ENCODE measurements at places on chromosomes 4 and X.

GRCh38 chr4:6281436-6282313, 12.0 kb downstream of the WFS1 start:
- DNase-seq = no peak

GRCh38 chr4:152735396-152735859, 44.1 kb downstream of the TIGD4 start:
- DNase-seq = peak; percentile 22

DNA sequence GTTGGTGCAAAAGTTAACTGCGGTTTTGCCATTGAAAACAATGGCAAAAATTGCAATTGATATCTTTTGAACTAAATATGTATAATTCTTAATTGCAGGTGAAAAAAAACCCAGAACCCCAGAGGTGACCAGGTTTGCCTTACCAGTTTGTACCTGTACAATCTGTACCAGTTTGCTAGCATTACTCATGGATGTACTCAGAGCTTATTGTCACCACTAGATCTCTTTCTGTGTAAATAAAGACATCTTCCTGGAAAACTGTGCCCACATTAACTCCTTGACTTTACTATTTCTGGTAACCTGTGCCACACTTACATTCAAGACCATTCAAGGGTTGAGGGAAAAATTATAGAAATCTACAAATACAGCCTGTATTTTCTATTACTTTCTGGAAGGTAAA, 139.7 kb downstream of the ELOVL6 start:
- DNase-seq = no peak

DNA sequence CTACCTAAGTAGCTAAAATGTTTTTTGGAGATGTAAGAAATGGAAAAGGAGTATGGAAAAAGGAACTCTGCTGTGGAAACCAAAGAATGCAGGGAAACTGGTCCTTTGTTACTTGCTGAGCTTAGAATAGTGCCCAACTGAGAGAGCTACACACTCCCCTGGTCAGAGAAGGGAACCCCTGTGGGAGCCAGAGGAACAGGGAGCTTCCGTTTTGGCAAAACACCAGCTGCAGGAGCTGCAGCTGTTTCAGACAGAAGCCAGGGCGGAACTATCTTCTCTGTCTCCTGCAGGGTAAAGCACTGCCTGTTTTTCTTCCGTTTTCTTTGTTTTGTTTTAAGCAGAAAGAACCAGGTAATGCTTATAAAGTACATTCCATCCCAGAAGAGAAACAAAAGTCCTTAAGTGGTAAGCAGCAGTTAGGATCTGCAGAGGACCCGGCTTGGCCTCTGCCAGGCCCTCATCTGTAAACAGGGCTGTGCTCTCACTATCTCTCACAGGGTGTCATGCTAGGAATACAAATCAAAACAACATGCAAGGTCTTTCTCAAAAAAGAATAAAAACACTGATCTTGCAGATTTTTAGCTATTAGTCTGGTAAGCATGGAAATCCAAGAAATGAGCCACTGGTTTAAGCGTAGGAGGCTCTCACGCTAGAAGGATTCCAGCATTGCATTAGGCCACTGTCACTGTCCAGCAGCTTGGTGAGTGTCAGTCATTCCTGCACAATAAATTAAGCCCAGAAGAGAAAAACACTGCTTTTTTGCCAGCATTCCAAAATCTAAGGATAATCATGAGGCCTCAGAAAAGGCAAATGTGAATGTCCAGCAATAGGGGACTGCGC, 76.1 kb downstream of the CHST7 start:
- DNase-seq = peak; percentile 62

DNA sequence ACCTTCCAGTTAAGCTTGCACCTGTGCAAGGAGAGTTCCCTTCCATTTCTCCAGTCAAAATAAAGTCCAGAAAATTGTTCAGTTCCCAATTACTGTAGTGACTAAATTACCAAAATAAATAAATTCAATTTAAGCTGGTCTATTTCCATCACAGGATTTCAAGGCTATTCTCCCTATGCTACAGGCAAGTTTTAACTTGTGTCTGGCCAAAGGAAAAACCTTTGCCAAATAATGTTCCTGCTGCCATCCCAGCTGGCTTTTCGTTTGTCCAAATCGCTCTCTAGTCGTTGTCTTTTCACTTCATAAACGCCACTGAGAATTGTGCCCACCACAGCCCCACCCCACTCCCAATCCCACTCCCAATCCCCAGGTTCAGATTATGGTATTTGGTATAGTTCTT, 2.4 kb downstream of the KCTD8 start:
- DNase-seq = no peak

DNA sequence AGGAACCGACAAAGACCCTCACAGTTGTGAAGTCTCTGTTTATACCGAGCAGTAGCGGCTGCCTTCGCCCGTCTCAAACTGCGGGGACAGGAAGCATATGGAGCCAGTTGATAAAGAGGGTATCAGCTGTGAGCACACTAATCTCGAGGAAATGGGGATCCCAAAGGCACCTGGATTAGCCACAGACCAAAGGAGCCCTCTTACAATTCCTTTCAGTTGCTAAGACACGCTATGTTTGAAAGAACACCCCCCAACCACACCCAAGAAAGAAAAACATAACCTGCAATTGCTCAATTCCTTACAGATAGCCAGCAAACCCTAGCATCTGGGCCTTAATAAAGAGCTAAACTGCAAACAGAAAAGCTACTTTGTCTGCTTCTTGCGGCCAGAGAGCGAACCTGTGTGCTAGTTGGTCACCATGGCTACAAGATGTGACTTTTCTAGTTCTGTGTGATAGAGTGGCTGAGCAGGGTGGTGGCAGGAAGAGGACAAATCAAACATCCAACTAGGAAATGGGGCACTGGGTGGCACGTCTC, 23.3 kb upstream of the CHRNA9 start:
- no peak for DNase-seq

- no peak for DNase-seq
Measured at GRCh38 chr4:1533501-1534064, 127.3 kb upstream of the NKX1-1 start.

DNA sequence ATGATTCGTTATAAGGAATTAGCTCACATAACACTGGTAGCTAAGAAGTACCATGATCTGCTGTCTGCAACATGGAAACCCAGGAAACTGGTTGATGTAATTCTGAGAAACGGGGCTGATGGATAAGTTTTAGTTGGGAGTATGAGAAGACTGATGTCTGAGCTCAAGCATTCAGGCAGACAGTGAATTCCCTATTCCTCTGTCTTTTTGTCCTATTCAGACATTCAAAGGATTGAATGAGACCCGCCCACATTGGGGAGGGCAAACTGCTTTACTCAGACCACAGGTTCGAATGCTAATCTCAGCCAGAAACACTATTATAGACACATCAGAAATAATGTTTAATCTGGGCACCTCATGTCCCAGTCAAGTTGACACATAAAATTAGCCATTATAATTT, 515.5 kb downstream of the STPG2 start:
- no peak for DNase-seq

- DNase-seq = peak; percentile 44
Measured at GRCh38 chr4:42671431-42672194, 14.7 kb upstream of the ATP8A1 start.

DNA sequence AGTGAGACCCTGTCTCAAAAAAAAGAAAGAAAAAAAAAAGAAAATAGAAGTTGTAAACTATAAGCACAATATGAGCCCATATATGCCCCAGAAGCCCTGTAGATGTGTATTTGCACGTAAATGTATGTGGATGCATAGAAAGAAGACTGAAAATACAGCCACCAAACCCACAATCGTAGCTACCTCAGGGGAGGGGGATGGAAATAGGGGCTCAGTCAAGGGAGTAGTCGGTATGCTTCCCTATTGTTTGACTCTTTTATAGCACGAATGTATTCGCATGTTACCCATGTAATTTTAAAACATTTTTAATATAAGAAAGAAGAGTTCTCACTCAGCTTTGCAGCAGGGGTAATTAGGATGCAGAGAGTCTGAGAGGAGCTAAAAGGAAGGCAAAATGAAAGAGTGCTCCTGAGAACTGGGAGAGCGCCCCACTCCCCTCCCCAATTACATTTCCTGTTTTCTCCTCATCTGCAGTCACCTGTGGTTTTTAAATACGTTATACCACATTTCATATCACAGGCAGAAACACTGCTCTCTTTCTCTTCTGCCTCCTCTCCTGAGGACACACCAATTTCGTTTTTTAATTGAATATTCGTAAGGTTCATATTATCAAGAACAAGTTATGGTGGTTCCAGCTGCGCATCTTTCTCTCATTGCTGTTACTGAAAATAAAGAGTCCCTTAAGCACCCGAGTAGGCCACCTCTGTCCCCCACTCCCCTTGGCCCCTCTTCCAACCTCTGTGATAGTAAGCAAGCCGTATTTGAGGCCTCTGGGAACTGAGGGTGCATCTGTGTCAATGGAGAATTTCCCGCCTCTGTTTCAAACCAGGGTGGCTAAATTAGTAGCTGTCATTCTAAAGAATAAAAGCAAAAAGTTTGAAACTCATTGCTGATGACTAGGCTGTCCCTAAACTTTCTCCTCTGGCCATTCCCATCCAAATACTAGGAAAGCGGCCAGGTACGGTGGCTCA, 10.7 kb downstream of the SEPTIN6 start:
- no peak for DNase-seq

GRCh38 chr4:7087036-7087435, 19.2 kb upstream of the GRPEL1 start:
- DNase-seq = no peak

DNA sequence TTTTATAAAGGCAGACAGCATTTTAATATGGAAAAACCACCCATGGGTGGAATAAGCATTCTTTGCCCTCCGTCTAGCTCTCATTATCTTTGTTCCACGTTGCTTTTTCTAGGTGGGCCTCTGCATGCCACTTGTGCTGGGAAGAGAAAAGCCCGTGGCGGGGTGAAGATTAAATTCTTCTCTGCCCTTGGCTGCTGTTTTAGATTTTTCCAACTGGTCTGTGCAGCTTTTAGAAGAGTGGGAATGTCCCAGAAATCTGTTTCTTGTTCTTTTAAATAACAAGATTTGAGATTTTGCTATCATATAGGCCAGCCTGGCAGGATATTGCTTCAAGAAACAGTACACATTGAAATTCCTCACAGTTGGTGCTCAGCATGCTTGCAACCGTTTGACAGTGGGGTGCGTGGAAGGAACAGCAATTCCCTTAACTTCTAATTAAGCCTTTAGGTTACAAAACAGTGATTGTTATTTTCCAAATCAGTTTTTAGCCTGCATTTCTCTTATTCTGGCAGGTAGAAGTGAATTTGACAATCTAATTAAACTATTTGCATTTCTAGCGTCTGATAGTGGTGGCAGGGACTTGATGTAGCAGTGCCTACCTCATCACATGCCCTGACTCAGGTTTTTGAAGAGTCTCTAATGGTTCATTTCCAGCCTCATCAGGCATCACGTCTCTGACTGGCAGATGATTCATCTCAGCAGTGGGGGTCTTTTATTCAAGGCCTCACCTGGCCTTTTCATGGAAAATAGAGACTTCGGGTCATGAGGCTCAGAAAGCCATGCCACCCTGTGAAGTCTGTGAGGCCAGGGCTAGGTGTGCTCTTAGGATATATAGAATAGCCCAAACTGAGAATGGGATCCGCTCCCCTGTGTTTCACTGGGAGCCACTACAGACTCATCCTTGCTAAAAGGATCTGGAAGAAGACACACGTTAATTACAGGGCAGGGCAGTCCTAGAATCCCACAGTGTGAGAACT, 50.8 kb downstream of the PPEF1 start:
- DNase-seq = no peak

DNA sequence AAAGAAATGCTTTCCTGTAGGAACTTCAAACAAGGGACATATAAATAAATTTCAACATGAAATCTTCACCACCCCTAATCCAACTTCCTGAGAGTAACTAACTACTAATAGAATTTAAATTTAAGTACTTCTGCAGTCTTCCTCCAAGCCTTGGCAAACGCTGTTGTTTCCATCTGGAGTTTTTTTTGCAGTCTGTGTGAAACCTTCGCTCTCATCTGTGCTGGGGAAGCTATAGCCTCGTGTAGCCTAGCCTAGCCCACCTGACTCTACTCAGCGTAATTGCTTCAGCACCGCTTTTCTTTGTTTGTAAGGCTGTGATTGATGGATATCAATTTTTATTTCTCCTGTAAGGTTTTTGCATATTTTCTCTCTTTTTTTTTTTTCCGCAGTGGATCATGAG, 30.9 kb downstream of the STOX2 start:
- no peak for DNase-seq

- peak; percentile 47 for DNase-seq
Measured at GRCh38 chr4:38983787-38984598, 48.2 kb downstream of the TMEM156 start.

GRCh38 chrX:107678957-107679740, 50.8 kb downstream of the PRPS1 start:
- DNase-seq = no peak

DNA sequence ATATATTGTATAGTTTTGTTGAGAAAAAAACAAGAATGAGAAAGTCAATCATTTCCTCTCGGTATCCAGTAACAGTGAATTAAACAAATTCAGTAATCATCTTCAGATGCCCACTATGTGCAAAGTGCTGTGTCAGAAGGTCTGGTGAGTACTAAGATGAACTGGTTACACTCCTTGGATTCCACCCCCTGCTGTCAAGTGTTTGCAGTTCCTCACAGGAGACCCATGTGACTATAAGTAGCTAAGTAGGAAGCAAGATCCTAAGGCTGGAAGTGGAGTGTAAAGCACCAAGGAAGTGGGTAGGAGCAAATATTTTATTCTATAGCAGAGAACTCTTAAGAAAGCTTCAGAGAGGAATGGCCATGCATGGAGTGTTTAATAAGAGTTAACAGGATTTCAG, 73.6 kb downstream of the SNX25 start:
- no peak for DNase-seq

Measured in lung microvascular endothelial cell (primary cell).